ENCODE measurements at places on chromosomes 12 and 14.

DNA sequence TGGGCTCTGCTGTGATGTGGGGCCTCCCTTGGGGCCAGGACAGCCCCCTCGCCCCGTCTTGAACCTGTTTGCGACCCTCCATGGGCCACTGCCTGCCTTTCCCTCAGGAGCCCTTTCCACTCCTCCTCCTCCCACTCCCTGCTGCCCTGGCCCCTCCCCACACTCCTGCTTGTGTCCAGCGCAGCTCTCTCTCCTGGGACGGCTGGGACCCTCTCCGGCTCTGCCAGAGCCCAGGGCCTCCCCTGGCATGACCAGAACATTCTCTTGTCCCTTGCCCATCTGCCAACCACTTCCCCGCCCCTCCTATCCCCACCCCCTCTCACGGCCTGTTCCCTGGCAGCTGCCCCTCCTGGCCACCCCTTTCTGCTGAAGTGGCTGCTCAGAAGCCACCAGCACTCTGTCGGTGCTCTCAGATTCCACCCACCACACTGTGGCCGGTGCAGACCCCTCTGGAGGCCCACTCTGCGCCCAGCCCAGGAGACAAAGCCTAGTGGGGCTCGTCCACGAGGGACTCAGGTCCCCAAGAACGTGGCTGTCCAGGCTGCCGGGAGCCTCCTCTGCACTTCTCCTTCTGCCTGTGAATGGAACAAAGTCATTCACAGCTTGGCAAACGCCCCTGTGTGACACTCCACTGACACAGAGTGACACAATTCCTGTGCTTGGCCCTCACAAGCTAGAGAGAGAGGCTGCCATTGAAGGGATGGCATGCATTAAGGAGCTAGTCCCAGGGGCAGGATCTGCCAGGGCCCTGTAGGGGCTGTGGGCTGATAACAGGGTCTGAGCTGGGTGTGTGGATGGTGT lies 1.4 kb downstream of the ASPG start:
- no peak for DNase-seq

DNA sequence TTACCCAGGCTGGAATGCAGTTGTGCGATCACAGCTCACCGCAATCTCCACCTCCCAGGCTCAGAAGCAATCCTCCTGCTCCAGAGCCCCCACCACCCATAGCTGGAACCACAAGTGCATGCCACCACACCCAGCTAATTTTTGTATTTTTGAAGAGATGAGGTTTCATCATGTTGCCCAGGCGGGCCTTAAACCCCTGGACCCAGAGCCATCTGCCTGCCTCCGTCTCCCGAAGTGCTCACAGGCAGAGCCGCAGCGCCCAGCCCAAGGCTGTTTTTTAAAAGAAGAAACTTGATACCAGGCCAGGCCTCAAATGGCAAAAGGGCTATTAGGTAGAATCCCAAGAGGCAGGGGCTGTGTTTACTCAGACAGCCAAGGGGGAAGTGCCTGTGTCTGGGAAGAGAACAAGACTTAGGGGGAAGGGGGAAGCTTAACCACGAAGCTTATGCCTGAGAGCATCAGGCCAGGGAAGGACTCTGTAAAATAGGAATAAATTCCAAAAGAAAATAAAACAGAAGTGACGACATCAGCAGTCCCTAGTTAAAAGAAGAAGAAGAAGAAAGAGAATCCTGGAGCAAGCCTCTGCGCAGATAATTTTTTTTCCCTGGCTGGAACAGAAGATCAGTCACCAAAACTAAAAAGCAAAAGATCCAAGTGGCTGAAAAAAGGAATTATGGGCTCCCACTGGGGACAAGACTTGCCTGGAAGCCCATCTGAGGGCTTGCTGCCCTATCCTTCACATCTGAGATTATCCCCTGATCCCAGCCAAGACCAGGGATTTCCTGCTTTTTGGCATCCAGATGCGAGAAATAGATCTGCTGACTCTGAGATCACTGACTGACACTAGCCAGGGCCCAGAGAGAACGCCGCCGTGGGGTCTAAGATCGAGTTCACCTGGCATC lies 170.5 kb downstream of the NDUFA12 start:
- DNase-seq: no peak

GRCh38 chr12:132402831-132403416 lies 73.5 kb upstream of the GALNT9 start:
- no peak for DNase-seq

GRCh38 chr14:61602003-61602732 lies 93.1 kb upstream of the HIF1A start:
- DNase-seq: no peak

- DNase-seq: no peak
Measured at GRCh38 chr14:87617079-87617478, 375.9 kb downstream of the GALC start.

GRCh38 chr12:103731539-103731938 lies 109.5 kb downstream of the NT5DC3 start:
- no peak for DNase-seq

DNA sequence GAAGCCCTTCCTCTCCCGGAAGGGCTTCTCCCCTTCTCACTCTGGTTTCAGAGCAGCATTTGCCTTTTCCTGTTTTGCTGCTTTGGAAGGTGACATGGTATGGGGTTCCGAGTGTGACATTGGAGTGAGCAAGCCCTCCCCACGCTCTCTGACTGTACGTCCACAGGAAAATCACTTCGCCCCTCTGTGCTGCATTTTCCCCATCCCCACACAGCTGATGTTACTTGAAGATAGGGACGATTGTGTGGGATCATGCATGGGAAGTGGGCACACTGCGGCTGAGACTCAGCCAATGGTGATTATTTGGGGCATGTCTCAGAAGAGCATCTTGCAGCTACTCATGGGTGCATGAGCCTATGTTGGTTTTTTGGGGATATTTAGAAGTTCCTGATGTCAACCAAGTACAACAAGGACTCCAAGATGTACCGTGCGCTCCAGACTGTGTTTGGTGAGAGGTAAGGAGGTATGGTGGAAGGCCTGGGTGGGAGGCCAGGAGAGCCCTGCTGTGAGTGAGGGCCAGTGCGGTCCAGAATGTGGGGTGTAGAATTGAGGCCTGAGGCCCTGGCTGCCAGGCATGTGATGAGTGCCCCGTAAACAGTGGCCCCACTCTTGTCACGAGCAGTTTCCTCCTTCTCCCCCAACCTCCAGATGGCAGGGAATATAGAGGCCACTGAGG lies 15.1 kb downstream of the CYP46A1 start:
- DNase-seq: no peak

DNA sequence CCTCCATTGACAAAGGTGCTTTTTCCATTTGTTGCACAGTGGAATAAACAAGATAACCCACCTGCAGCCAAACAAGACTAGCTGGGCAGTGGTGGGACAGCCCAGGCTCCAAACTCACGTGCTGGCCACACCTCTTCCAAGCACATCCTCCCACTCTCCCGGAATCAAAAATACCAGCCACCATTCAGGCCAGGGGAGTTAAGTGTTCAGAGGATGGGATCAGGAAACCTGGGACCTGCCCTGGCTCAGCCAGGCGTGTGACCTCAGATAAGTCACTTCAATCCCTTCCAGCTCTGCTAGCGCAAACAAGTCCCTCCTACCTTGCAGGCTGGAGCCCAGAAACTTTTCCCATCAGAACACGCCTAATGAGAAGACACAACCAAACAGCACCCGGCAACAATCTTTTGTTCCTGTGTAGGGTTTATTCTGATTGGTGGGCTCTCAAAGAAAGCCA lies 43.3 kb downstream of the ACTN1 start:
- no peak for DNase-seq

DNA sequence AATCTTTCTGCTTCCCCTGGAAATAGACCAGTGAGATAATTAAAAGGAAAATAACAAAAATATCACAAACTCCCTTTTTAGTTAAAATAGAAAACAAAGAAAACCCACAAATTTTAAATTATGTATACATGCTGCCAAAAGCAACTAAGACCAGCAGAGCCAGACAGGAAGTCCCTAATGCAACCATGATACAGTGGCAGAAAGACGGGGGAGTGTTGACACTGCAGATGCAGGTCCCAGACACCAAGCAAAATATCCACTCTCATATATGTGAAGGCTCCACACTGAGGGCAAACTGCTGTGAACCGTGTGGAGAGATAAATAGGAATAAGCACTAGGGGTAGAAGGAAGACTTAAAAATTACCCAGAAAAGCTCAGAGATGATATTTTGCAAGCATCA lies 401.0 kb downstream of the BTG1 start:
- no peak for DNase-seq

GRCh38 chr12:95385246-95386035 lies 88.5 kb upstream of the METAP2 start:
- DNase-seq: no peak

All from caudate nucleus (tissue), 63 donors.